ENCODE measurements at places on chromosomes 1 and 21.
A peak's percentile ranks its signal among the peaks of the same experiment; 100 is the strongest.

DNA sequence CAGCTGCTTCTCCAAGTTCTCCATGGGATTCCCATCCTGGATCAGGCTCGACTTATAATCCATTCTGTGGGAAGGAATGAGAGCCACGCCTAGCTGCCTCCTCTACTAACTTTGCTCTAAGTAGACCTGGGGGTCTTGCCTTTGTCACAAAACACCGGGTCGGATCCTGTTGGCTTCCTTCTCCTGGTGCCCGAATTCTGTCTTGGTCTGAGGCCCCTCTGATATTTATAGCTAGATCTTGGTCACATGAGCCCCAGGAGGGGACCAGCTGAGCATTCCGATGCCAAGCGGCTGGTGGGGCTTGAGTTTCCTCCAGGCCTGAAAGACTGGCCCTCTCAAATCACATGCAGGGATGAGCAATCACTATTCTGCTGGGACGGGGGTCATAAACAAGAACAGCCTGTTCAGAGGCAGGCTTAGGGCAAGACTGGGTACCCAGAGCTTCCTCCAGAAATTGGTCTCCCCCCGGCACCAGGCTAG lies at the start of gene TRIM63:
Gene TRIM63, minus strand, starts transcription at position 199 of the 480 bp plus-strand sequence. Its CDS starts 136 bp downstream, at position 63.
- no peak for DNase-seq

GRCh38 chr1:213162862-213163261 lies 111.8 kb downstream of the RPS6KC1 start:
- DNase-seq, result no peak

DNA sequence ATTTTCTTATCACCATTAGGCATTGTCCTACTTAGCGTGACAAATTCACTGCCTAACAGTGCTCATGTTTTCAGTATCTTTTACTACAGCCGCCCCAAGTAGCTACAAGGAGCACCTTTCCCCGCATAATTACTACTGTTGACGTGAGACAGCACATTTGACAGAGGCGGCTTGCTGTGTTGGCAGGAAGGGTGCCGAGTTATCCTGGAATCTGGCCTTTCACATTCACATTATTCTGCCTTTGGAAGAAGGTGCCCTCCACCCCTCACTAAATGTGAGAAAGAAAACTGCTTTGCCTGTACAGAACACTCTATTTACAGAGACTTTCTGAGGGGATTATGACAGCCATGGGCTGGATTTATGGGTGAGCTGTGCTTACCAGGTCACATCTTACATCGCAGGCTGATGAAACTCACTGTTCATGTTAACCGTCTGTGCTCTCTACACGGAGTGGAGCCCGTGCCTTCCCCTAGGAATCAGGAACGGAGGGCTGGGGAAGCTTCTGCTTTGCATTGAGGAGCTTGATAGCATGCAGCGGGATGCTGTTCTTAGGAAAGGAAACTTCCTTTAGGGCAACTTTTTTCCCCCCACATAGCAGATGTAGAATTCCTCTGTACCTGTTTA lies 148.0 kb upstream of the ZRANB2 start:
- no peak for DNase-seq

DNA sequence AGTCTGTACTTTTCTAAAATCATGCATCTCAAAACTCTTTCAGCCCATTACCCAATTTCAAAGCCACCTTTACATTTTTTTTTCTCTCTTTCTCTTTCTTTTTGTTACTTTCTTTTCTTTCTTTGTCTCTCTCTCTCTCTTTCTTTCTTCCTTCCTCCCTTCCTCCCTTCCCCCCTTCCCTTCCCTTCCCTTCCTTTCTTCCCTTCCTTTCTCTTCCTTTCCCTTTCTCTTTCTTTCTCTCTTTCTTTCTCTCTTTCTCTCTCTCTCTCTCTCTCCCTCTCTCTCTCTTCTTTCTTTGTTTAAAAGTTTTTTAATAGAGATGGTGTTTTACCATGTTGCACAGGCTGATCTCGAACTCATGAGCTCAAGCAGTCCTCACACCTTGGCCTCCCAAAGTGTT lies 11.5 kb downstream of the ZMYM4 start:
- no peak for DNase-seq

- no peak for DNase-seq
These were observed 827 bp downstream of the RFX5 start for GRCh38 chr1:151346082-151346768.

DNA sequence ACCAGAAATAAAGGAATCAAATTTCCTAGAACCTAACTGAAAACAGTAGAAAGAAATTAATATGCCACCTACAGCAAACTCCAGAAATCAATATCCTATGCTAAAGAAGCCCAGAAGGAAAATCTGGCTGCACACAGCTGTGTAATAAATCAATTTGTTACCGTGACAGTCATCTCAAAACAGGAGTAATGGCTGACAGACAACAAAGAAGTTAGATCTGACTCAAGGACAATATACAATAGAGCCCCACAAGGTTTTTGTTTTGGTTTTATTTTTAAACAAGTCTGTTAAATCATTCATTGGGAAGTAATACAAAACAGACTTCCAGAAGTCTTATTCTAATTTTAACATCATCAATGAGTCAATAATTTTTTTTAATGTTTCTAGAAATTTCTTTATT lies 168.4 kb downstream of the RERE start:
- no peak for DNase-seq

DNA sequence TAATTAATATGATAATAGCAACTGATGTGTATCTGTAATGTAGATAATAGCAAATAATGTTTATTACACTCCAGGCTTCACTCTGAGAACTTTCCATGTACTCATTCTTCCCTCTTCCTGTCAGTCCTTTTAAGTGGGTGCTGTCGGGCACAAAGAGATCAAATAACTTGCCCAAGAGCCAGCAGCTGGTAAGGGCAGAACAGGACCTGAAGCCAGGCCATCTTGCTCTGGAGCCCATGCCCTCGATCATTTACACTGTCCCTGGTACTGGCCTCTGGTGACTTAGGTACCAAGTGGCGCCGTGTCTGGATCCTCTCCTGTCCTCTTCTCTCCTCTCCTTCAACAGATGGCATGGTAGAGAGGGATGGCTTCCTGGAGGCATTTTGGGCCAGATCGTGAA lies 97.2 kb downstream of the VPS13D start:
- no peak for DNase-seq

- peak; percentile 52 for DNase-seq
These were observed 45.0 kb upstream of the KIRREL1 start for GRCh38 chr1:157948312-157949073.

- DNase-seq, result no peak
These were observed 37.7 kb upstream of the IPO9 start for GRCh38 chr1:201791051-201791778.

DNA sequence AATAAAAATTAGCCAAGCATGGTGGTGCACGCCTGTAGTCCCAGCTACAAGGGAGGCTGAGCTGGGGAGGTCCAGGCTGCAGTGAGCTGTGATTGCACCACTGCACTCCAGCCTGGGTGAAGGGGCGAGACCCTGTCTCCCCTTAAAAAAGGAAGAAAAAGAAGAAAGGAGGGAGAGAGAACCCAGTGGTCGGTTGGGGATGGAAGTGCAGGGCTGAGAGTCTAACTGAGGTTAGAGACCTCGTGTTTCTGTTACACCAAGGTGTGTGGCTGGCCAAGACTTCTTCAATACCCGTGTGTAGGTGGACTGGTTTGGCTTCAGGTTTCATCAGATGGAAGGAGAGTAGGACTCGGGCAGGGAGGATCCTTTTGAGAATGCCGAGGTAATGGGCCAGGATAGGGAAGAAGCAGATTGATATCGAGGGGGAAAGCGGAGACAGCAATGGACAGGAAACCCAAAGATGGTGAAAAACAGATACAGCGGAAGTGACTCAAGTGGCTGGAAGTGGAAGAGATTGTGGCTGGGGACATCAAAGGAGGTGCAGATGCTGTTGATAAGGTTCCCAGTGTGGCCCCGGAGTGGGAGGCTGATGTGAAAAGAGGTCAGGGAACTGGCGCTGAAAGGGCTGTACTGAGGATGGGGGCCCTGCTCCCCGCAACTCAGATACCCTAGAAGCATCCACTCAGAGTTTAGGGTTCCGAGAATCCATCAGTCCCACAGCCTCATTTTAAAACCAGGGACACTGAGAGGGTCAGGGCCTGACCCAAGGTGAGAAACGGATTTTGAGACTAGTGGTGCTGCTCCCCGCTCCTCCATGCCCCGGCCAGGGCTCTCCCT lies 681 bp upstream of the UBXN10 start:
- no peak for DNase-seq

- DNase-seq, result no peak
These were observed 102.1 kb downstream of the SLC30A10 start for GRCh38 chr1:219826290-219826689.

- DNase-seq, result no peak
These were observed 19.4 kb upstream of the LAMTOR5 start for GRCh38 chr1:110426854-110427253.

DNA sequence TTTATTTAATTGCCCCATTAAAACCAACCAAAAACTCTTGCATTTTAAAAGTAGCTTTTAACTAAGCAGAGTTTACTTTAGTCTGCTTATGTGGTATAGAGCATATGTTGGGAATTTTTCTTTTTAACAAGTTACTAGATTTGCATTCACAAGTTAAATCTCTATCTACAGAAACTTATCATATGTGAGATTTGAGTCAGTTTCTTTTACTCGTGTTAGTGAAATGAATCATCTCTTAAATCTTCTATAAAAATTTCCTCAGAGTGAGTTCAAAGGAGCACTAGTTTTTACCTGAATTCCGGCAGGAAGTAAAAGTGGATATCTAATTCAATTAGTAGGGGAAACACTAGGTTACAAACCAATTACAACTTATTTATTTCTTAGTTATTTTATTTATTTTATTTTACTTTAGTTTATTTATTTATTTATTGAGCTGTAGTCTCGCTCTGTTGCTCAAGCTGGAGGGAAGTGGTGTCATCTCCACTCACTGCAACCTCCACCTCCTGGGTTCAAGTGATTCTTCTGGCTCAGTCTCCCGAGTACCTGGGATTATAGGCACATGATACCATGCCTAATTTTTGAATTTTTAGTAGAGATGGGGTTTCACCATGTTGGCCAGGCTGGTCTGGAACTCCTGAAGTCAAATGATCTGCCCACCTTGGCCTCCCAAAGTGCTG lies 1609.6 kb upstream of the B3GALT2 start:
- no peak for DNase-seq
